ENCODE measurements at places on chromosomes 7 and 10.

DNA sequence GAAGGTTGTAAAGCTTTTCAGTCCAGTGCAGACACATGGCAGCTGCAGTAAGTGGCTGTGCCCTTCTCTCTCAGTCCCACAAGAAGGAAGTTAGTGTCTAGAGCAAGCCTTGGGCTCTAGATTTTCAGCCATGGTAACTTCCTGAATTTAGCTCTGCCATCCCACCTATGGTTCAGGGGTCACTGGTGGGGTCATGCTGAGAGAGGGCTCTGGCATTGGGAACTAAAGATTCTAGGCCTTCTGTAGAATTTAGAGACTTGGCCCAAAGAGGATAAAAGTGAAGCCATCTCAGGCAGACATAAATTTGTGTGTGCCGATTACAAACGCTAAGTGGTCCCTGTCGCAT is 113.5 kb downstream of the COL13A1 start:
- no peak for DNase-seq

- no peak for DNase-seq
Observed at GRCh38 chr7:99953649-99954048, 22.2 kb downstream of the AZGP1 start.

GRCh38 chr7:1954366-1955004 is 278.3 kb downstream of the MAD1L1 start:
- no peak for DNase-seq

- DNase-seq = no peak
Observed at GRCh38 chr10:119829429-119829828, 43.2 kb downstream of the MCMBP start.

GRCh38 chr7:4188651-4189050 is 493.4 kb upstream of the FOXK1 start:
- no peak for DNase-seq

- no peak for DNase-seq
Observed at GRCh38 chr10:35794703-35795102, 152.6 kb upstream of the FZD8 start.

- DNase-seq = no peak
Observed at GRCh38 chr7:12757443-12757842, 70.0 kb downstream of the ARL4A start.

- no peak for DNase-seq
Observed at GRCh38 chr7:80106498-80107113, 28.0 kb upstream of the GNAI1 start.

DNA sequence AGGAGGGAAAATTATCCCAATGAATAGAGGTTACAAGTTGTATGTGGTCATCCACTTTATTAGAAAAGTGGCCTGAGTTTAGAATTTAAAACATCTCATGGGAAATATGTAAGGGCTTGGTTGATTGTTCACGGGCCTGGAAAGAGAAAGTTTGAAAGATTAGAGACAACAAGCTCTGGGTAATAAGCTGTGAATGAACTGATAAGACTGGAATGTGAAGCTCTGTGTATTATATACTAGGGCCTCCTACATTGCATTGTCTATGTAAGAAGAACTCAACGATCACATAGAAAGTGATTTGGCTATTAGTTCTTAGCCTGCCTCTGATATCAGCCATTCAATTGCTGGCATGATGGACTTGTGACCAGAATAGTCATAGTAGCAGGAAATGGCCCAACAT is 199.2 kb upstream of the MAGI2 start:
- no peak for DNase-seq

DNA sequence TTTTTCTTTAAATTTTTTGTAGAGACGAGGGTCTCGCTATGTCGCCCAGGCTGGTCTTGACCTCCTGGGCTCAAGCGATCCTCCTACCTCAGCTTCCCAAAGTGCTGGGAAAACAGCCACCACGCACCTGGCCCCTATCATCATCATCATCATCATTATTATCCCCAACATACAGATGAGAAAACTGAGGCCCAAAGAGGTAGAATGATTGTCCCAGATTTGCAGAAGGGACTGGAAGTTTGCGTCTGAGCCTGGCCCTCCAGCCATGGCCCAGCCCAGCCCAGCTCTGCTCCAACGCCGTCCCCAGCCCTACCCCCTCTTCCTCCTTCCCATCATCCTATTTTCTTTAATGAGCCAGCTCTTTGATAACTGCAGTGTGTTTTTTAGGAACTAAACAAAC is 34.9 kb downstream of the TMEM130 start:
- no peak for DNase-seq

GRCh38 chr7:121545418-121545817 is 149.3 kb upstream of the FAM3C start:
- no peak for DNase-seq

DNA sequence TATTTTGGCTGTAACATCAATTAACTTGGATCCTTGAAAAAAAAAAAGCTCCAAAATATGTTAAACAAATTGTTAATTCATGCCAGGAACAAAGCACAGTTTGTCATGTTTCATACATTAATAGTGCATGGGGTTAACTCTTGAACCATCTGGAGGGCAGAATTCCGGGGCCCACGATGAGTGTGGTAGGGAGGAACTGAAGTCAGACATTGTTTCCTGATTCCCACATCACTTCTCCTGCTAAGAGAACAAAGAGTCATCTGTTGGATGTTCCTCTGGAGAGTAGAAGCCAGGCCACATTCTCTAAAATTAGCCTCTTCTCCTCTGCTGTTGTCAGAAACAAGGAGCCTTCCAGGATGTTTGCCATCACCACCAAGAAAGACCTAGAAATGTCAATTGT is 54.6 kb downstream of the TMEM178B start:
- no peak for DNase-seq
